Stimulated activated CD8-positive, alpha-beta memory T cell treated with anti-CD3 and anti-CD28 coated beads, Interleukin-7, amount 100 ng/mL, for 48 hours (primary cell): ENCODE measurements at places on chromosomes 12 and 14.

GRCh38 chr12:44779766-44780165 lies 96.3 kb downstream of the NELL2 start:
- no peak for DNase-seq

GRCh38 chr14:97280526-97280925 lies 483.3 kb downstream of the VRK1 start:
- DNase-seq: no peak

DNA sequence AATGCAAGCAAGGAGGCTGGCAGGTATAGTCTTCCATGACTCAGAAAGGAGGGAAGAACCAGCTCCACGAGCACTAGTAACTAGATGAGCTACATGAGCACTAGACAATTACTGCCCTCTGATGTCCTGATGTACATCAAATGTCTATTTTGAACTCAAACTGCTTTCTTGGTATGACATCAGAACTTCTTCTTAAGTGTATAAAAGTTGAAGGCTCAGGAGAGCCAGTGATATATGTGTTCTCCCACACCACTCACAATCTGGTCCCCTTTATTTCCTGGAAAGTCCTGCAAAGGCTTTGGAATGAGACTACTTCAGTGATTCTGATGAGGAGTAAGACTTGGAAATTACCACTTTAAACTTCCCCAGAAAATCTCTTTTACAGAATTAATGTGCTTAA lies 18.5 kb upstream of the DHRS7 start:
- no peak for DNase-seq

- no peak for DNase-seq
Measured at GRCh38 chr14:101950516-101951215, 13.7 kb upstream of the DYNC1H1 start.

DNA sequence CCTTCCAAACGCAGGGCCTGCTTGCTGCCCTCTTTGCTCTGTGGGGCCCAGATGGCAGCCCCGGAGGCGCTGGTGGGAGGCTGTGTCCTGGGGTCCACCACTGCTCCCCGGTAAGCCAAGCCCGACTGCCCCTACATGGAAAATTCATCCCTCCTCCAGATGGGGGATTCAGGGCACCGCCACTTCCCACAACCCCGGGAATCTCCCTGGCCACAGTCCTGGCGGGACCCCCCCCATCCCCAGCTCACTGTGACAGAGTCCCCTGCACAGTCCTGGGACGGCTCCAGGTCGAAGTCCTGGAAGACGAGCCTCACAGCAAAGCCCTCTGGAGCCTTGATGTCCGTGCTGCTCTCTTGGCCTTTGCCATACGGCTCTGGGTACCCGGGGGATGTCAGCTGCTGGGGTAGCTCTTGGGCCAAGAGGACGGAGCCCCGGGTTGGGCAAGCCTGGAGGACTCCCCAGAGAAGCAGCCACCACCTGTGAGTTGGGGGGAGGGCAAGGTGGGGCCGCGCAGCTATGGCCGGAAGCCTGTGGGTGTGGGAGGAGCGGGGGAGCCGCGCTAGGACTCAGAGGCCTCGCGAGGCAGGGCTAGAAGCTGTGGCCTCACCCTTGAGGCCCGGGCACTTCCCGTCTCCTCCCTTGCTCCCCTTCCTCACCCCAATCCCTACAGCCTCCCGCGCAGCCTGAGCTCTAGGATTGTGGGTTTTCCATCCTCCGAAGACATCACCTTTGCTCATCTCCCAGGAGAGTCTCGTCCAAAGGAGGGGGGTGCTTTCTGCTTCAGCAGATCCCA lies 815 bp downstream of the C1RL start:
- peak; percentile 60 for DNase-seq

DNA sequence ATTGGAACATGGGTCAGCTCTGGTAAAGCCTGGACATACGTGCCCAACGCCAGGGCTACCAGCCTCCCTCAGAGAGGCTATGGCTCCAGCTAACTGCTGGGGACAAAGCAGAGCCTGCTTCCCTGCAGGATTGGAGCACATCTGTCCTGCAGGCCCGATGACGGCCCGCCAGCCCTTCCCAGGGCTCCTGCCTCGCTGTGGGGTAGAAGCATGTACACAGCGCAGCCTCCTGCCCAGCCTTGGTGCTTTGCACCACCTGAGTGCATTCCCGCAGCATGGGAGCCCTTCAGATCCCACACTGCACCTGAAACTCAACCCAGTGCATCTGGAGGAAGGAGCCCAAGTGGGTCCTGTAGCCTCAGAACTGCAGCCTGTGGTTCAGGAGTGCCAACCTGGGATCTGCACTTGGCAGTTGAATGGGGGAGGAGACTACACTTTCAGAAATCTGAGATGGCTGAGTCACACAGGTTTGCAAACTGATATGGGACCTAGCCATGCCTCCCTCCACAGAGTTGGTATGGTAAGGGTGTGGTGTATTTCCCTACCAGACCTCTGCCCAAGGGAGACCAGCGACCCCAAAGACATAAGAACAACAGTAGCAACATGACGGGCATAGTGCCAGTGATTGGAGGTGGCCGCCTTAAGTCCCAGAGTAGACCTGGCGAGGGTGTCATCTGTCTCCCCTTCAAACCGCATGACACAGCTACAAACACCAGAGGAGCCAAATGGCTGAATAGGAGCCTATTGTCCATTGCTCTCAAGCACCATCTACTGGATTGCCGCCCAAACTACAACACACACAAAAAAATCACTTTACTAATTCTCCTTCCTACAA lies 273.9 kb upstream of the MIS18BP1 start:
- DNase-seq: no peak

GRCh38 chr12:25364529-25365339 lies 114.0 kb upstream of the KRAS start:
- DNase-seq: peak; percentile 45

- DNase-seq: no peak
Measured at GRCh38 chr12:89349814-89350213, 2.5 kb downstream of the DUSP6 start.

- no peak for DNase-seq
Measured at GRCh38 chr12:3732901-3733300, 20.0 kb downstream of the CRACR2A start.

- DNase-seq: no peak
Measured at GRCh38 chr14:29220072-29220471, 453.5 kb downstream of the FOXG1 start.

DNA sequence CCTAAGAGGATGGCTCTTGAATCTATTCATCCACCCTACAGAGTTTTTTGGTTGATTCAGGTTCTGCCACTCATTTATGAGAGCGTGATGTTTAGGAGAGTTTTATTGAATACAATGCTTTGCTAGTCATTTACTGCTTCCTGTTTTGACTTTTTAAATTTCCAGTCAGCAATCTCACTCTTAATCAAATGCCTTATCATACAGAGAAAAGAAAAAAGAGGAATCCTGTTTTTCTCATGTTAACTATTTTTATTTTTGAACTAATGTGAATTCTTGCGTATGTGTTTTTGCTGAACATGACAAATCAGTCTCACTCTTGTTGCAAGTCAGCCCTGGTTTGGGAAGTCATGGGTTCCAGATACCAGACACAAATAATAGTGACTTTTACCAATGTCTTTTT lies 22.1 kb upstream of the LGMN start:
- DNase-seq: no peak

- no peak for DNase-seq
Measured at GRCh38 chr12:86097161-86097560, 159.0 kb downstream of the MGAT4C start.

DNA sequence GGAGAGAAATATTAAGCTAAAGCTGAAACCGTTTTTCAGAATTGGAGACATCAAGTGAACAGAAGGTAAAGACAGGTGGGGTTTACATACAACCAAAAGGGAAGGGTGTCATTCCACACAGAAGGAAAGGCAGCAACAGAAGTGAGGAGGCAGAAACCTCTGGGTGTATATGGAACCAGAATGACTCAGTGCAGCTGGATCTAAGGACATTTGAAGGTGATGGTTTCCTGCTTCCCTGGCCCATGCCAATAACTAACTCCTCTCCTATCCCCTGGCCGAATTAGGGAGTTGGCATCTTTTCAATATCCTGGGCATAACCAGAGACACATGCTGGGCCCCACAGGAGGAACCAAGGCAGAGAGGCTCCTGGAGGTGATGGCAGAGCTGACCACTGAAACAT lies 8.4 kb downstream of the NCKAP5L start:
- DNase-seq: no peak

DNA sequence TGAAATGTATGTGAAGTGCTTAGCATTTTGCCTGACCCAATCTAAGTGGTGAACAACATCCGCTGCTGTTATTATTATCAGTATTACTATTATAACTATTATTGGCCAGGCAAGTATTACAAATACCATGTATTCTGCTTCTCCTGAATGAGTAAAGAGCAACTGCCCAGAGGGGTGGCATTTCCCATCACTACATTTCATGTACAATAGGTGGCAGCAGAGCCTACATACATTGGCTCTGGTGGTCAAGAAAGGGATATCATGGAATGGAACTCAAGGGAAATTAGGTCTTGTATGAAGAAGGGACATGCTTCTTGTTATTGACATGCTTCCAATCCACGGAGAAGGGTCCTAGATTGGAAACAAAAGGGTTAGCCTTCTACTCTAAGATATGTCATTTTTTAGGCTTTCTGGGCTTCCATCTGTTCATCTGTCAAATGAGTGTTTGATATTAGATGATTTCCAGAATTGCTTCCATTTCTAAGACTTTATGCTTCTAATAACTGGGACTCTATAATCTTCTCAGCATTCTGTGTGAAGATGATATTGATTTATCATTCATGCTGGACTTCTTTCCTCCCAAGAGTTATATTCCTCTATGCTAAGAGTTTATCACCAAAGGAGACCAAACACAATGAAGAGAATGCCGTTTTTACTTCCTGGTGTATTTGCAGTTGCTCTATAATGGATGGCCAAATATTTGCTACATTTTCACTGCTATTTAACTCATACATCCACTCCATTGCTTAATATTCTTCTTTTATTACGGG lies 239.1 kb downstream of the SSPN start:
- DNase-seq: no peak

GRCh38 chr14:43894534-43894933 lies 612.5 kb downstream of the FSCB start:
- no peak for DNase-seq

GRCh38 chr14:99595034-99595433 lies 9.0 kb downstream of the CCDC85C start:
- no peak for DNase-seq

GRCh38 chr12:34300376-34301250 lies 278.3 kb downstream of the ALG10 start:
- DNase-seq: no peak

GRCh38 chr14:103078420-103078749 lies 5.6 kb upstream of the LBHD2 start:
- DNase-seq: peak; percentile 60

DNA sequence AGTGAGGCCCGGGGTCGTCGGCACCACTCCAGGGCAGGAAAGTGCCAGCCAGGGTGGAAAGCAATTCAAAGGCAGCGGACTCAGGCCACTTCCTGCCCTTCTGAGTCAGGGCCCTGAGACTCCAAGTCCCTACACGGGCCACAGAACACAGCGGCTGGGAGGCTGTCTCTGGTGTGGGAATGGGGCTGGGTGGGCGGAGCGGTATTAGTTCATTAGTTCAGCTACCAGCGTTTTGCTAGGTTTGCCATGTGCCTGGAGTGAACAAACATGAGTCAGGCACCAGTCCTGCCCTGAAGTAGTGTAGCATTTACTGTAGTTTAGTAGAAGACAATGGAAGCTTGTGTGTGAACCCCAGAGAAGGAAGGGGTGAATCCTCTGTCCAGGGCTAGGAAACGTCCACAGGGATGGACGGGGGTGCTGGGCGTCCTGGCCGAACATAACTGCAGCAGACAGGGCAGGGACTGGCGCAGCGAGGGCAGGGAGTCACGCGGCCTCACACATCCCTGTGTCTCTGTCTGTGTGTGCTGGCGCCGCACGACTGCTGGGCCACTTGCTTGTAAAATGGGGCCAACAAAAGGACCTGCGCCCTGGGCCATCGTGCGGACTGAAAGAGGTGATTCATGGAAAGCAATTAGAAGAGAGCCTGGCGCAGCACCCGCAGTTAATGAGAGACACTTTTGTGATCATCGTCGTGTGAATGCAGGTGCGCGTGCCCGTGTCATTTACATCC lies 186.4 kb upstream of the PRMT8 start:
- DNase-seq: no peak

DNA sequence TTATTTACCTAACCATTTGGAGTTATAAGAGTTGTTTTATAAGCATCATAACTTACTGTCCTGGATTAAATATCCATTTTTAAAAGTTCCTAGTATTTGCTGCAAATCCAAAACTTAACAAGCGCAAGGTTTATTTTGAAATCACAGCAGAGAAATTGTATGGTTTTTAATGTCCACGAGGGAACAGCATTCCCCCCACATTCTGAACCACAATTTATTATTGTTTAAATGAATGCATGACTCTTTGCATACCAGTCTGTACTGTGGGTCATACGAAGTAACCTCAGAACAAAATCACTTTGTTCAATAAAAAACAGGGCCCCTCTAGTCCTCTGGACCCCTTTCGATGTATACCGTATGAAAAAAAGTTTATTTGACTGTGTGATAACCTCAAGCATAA lies 75.9 kb downstream of the DACT1 start:
- no peak for DNase-seq

DNA sequence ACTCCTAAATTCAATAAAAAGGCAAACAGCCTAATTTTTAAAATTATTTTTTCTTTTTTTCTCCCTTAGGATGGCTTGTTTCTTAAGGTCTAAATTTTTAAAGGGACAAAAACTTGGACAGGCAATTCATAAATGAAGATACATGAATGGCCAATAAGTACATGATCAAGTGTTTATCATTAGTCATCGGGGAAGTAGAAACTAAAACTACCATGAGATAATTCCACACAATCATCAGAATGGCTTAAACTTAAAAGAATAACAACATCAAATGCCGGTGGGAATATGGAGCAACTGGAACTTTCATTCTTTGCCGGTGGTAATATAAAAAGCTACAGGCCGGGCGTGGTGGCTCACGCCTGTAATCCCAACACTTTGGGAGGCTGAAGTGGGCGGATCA lies 29.1 kb downstream of the MOK start:
- no peak for DNase-seq

- DNase-seq: no peak
Measured at GRCh38 chr12:59403259-59403932, 192.4 kb upstream of the SLC16A7 start.

DNA sequence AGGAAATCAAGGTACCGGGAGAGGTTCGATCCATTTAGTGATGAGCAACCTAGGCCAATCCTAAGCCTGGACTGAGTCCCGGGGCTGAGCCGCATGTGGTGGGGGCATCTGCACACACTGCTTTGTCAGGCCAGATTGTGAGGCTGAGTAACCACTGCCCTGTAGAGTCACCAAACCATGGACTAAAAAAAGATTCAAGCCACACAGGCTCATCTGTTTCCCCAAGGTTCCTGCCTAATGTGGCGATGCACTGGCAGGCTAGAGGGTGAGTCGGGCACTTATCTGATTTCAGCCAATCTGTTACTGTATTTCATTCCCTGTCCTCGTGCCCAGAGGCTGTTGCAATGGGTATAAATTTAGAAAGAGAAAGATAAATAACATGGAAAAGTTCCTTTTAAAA lies 140.8 kb downstream of the TTC7B start:
- no peak for DNase-seq

DNA sequence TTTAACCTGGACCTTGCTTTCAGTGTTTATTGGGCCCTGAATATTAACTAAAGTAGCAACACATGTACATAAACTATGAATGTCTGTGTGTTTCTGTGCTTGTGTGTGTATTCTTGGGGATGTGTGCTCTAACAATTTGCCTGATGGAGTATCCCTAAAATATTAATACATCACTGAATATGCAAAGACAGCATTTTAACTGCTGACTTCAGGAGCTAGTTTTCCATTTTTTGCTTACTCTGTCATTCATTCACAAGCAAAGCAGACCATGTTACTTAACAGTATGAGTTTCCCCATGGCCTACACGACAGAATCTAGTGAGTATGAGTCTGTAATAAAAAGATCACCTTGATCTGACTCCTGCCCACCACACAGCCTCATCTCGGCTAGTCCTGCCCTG lies 402.8 kb downstream of the BCAT1 start:
- no peak for DNase-seq

- no peak for DNase-seq
Measured at GRCh38 chr14:95440496-95440895, 76.0 kb downstream of the SYNE3 start.
